NCI-H345 (cell line): ENCODE measurements at places on chromosomes 4 and X.

- peak; percentile 56 for DNase-seq
Observed at GRCh38 chrX:129726307-129727111, 12.3 kb upstream of the XPNPEP2 start.

DNA sequence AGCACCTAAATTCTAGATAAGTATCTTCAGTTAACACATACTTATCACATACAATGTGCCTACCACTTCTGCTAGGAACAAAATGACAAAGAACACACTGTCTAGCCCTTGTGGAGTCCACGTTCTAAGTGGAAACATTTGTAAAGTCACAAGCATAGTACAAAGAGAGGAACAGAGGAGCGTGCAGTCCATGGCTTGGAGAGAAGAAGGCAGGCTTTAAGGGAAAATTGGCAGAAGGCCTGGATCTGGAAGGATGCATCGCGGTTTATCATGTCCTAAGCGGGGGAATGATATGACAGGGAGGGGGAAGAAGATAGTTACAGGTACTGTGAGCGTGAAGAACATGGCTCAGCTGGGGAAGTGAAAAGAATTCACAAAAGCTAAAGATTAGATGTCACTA lies 218.0 kb downstream of the PRDM5 start:
- DNase-seq: no peak

GRCh38 chr4:20271950-20272349 lies 20.2 kb downstream of the SLIT2 start:
- DNase-seq: no peak

DNA sequence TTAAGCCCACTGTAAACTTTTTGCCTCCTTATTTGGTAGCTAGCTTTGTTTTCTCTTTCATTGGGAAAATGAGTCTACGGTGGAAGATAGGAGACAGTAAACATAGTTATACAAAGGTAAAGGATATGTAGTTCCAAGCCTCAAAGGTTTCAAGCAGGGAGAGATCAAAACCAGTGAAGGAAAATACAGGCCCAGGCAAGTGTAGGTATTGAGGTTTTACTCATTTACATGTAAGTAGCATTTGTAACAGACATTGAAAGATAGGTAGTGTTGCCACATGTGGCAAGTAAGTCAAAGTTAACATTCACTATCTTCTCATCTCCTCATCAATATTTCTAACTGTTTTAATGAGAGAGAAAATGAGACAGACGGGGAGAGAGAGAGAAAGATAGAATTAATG lies 136.5 kb downstream of the RTL3 start:
- DNase-seq: no peak

DNA sequence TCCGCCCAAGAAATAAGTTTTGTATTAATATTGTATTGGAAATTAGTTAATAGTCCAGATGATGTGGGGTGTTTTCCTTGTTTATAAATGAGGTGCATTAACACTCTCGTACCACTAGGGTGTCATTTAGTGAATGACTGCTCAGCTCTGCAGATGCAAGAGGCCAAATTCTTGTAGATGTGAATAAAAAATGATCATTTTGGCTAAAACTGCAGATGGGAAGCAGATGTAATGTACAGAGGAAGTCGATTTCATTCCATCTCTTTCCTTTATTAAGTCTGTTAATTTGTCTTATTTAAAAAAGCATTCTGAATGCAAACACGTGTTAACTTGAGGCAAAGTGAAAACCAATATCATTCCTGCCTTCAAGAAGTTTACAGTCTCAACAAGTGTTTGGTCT lies 108.1 kb downstream of the DHX15 start:
- DNase-seq: no peak

- no peak for DNase-seq
Observed at GRCh38 chrX:13571136-13571535, 1.7 kb downstream of the EGFL6 start.

- no peak for DNase-seq
Observed at GRCh38 chrX:108211301-108211700, 119.7 kb downstream of the ATG4A start.

DNA sequence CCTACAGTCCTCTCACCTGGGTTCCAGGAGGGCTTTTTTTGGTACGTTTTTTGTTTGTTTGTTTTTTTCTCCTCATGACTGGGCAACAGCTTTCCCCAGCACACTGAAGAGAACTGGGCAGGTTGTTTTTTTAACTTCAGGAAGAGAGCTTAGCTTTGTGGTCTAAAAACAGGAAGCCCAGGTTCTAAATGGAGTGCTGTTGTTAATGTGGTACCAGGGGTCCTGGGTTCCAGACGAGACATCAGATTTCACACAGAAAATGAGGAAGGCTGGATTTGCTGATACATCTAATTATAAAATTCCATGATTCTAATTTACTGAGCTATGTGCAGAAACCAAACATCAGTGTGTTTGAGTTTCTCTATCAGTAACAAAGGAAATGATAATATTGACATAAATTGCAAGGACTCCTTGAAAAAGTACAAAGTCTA lies 4.2 kb downstream of the MYOZ2 start:
- no peak for DNase-seq

GRCh38 chrX:52865343-52865998 lies 2.4 kb downstream of the XAGE3 start:
- no peak for DNase-seq

DNA sequence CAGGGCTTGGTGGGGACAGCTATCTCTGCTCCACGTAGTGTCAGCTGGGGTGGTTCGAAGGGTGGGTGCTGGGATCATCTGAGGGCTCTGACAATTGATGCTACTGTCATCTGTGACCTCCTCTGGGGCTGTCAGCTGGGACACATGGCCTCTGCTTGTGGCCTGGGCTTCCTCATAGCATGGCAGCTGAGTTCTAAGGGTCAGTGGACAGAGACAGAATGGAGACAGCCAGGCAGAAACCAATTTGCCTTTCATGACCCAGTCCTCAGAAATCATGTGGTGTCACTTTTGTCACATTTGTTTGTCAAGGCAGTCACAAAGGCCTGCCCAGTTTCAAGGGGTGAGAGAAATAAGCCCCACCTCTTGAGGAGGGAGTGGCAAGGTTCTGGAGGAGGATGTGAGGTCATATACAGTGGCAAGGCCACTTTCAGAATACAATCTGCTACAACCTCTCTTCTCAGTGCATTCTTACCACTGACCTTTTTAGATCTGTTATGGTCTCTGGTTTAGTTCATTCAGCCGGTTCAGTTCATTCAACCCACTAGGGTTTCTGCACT lies 103.6 kb upstream of the BCOR start:
- no peak for DNase-seq

GRCh38 chrX:68989456-68989855 lies 160.6 kb downstream of the EFNB1 start:
- no peak for DNase-seq

DNA sequence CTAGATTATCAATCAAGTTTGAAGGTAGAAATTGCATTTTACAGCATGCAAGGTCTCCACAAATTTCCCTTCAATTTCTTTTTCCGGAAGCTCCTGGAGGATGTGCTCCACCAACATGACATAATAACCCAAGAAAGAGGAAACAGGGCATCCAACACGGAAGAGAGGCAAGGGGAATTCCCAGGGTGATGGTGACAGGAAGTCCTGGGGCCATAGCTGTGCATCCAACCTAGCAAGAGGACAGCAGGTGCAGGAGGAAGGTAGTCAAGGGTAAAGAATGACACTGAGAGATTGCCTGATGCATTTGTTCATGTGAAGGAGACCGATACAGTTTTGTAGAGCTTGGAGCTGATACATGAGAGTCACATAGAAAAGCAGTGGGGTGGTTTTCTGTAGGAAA lies 115.7 kb upstream of the LSM6 start:
- no peak for DNase-seq

- DNase-seq: peak; percentile 97
Observed at GRCh38 chr4:82780752-82781231, 17.8 kb downstream of the SCD5 start.

DNA sequence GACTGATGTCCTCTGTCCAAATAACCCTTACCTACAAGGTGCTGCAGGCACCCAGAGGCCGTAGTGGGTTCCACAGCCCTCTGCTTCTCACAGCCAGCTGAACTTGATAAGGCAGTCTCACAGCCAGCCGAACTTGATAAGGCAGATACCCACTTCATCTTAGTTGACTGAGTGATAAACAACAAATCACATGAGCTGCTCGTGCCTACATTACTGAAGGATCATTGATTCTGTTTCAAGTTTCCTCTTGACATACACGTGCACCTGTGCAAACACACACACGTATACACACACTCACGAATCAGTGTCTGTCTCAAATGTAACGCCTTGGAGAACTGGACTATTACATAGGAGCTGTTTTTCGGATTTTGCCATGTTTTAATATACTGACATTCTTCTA lies 276.3 kb downstream of the DCTD start:
- peak; percentile 88 for DNase-seq

GRCh38 chrX:71534773-71535544 lies 2.1 kb downstream of the OGT start:
- DNase-seq: no peak

- DNase-seq: no peak
Observed at GRCh38 chr4:56464581-56464980, 2.8 kb upstream of the SRP72 start.

DNA sequence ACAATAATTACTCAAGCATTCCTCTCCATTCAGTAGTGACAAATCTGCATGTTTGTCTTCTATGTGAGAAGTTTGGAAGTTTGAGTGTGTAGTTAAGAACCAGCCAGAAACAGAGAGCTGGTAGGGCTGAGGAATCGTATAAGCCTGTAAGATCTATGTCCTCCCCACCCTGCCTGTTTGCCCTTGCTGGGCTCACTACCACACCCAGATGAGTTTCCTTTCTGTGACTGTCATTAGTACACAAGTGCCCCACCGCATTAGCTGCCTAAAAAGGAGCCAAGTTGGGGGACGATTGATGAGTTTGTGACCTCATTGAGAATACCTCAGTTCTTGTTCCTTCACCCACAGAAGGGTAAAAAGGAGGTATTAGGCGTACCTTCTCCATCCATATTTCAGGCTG lies 28.3 kb downstream of the DOCK11 start:
- DNase-seq: no peak

- no peak for DNase-seq
Observed at GRCh38 chr4:161291222-161291621, 872.6 kb downstream of the FSTL5 start.

DNA sequence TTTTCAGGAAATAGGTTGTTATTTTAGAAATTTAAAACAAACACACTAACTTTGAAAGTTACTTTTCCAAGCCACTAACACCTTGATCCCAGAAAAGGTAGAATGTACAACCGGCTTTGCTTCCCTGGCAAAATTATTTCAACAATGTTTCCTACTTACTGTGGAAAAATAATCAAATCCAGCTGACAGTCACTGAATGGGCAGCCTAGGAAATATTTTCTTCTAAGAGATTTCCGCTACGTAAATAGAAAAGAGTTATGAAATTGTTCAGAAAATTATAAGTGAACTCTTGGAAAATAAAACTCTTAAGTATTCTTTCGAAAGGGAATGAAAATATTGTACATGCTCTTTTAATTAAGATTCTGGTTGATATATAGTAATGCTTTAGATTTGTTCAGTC lies 195.7 kb downstream of the GASK1B start:
- no peak for DNase-seq

- no peak for DNase-seq
Observed at GRCh38 chr4:119646347-119647071, 17.9 kb upstream of the PDE5A start.

DNA sequence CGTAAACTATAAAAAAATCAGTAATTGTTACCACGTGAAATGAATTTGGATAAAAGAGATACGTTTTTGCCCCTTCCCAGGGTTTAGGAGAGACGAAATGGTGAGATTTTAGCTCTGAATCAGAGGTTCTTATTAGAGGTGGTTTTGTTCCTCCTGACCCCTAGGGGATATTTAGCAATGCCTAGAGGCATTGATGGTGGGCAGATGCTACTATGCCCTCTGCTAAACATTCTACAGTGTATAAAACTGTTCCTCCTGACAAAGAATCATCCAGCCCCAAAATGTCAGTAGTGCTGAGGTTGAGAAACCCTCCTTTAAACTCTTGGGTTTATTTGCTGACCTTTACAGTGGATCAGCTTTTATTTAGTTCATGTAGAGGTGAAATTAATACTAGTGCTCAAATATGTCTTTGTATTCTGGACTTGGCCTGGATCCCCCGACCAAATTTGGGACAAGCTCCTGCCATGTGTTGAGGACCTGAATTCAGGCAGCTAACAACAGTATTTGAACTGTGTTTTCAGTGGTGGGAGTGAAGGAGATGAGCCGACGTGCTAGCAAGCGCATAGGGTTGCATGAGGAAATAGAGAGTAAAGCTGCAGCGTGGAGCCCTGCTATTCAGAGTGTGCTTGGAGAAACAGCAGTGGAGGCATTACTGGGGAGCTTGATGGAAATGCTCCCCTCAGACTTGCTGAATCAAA lies 126.1 kb downstream of the PTTG2 start:
- no peak for DNase-seq

DNA sequence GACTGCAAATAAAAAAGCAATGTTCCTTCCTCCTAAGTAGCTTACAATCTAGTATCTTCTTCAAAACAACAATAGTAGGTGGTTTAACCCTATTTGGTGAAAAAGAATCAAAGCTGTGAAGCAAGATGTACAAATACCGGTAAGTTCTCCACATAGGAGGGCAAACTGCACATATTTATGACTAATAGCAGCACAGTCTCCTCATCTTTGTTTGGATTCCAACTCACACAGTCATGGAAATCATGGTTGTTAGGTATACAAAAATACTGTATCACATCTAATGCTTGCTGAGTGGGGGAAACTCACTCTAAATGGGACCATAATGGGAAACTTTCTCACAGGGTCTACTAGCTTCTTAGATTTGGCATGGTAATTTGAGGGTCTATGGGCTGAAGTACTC lies 597.2 kb downstream of the INPP4B start:
- DNase-seq: no peak

- no peak for DNase-seq
Observed at GRCh38 chr4:48103483-48104139, 30.4 kb downstream of the TXK start.

DNA sequence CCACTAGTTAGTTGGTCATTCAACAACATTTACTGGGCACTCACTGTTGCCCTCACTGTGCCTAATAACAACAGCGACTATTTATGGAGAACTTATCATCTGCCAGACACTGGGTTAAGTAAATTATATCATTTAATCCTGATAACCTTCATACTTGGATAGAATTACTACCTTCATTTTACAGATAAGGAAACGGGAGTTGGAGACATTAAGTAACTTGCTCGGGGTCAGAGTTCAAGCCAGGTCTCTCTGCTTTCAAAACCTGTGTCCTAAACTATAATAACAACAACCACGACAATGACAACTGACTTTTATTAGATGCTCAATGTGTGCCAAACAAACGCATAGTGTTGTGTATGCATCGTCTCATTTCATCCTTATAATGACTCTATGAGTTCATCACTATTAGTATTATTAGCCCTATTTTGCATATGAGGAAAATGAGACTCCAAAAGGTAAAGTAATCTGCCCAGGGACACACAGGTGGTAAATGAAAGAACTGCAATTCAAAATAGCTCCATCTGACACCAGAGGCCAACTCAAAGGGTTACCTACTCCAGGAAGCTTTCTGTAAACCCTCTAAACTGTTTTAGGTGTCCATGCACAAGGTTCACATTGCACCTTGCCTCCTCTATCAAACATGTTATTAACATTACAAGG lies 98.4 kb upstream of the ACSL4 start:
- DNase-seq: no peak

- DNase-seq: no peak
Observed at GRCh38 chr4:168883513-168883912, 126.5 kb downstream of the CBR4 start.
